Thoracic aorta (tissue), 2 donors: ENCODE measurements at places on chromosomes 12 and 14.

- no peak for DNase-seq
Measured at GRCh38 chr12:117857632-117858612, 110.9 kb downstream of the KSR2 start.

DNA sequence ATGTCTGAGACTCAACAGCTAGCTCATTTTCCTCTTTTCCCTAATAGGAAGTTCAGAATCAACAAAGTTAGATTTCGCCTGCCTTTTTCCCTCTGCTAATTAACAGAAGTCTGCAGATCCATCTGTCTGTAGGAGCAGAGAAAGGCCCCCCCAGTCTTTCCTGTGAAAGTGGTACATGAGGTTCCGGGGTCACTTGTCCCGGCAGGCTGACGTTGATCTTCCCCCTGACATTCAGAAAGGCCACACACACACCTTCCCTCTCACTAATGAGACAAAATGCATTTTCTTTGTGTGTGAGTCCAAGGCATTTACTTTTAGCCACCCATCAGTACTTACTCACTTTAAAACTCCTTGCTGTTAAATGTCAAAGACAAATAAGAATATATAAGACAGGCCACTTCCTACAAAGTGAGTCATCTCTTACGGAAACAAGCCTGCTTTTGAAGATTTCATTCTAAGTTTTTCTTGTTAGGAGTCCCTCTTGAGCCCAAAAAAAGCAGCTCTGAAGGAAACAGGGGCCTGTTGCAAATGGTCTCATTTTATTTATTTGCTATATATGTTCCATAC, 138.7 kb downstream of the TTC7B start:
- no peak for DNase-seq

- DNase-seq: no peak
Measured at GRCh38 chr12:11939223-11939622, 131.5 kb upstream of the BCL2L14 start.

GRCh38 chr12:113823816-113824215, 142.3 kb downstream of the RBM19 start:
- DNase-seq: no peak

DNA sequence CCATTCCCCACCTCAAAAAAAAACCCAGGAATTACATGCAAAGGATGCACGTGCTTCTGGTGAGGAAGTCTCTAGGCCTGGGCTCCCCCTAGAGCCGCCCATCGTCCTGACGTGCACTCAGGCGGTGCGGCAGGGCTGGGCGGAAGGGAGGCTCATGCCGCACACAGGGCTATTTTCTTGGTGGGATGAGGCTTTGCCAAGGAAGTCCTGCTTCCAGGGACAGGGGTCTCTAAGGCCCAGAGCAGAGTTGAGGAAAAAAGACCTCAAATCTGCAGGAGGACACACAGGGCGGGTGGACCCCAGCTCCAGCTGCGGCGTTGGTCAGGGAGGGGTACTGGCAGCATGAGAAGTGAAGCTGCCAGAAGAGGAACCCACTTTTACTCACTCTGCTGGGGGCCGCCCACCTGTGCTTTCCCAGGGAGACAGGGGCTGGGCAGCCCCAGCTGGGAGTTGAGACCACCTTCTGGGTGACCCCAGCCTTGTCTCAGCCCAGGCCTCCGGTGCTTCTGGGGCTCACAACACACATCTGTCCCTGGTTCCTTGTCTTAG, 4.2 kb downstream of the RHOF start:
- no peak for DNase-seq

DNA sequence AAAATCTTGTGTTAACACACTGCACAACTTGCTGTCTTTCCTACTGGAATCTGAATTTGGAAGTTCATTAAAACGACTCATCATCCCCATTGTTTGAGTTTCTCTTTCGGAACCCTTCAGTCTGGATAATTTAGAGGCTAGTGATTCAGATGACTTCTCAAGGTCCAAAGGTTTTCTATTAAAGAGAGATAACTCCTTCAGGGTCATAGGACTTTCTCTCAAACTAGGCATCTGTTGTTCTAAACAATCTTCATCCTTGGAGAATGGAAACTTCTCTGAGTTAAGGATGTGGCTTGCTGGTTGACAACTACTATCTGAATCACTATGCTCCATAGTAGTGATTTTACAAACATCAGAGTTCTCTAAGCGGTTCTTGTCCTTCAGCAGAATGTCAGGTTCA, 4.4 kb downstream of the MLH3 start:
- no peak for DNase-seq

DNA sequence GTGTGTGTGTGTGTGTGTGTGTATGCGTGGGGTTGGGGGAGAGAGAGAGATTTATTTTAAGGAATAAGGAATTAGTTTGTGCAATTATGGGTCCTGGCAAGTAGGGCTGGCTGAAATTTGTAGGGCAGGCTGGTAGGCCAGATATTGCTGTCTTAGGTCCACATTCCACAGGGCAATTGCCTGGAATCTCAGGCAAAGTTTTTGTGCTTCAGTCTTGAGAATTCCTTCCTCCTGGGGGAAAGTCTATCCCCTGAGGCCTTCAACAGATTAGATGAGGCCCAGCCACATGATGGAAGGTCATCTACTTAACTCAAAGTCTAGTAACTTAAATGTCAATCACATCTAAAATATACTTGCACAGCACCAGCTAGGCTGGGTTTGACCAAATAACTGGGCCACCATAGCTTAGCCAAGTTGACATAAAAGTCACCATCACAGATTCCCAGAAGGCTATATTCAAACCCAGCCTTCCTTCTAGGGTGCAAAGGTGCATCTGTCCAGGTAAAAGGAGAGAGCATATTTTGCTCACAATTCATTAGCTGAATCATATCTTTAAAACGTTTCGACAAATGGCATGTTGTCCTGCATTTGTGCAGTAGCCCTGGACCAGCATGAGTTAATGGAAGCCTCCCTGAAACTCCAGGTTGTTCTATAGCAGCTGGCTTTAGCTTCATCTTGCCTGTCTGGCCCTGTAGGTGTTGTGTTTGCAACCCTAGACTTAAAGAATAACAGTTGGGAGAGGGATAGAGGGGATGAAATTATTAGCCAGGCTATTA, 63.1 kb downstream of the C14orf132 start:
- DNase-seq: no peak
